Glutamatergic neuron (in vitro differentiated cells): ENCODE measurements at places on chromosomes 5 and 9.

GRCh38 chr9:123470121-123470782 is 114.3 kb downstream of the CRB2 start:
- DNase-seq: no peak

DNA sequence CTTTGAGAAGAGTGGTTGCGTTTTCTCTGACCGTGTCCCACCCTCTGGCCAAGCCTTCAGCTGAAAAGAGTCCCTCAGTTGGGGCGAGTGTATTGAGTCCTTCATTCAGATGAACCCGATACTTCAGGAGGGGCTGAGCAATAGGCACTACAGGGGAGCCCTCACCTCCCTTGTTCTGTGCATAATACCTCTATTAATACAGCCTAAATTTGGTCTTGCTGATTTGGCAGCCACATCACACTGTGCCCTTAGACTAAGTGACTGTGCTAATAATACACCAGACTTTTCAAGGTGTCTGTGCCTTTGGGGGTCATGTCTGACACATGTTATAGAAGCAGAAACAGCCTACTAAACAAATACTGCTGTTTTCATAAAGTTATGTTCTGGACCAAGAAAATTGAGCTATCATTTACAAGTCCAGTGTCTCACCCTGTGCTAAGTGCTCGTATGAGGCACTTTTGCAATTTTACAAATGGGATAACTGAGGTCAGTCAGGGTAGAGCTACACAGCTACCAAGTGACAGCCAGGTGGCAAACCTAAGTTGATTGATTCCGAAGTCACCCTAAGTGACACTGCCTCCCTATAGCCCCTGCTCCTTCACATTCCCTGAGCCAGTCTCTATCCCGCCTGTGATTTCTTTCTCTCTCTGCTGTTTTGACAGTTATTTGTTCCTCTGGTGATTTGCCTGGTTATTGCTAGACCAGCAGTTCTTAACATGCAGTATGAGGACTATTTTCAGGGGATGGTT is 56.0 kb downstream of the RAD23B start:
- no peak for DNase-seq

GRCh38 chr9:120387257-120388002 is 192.5 kb downstream of the CDK5RAP2 start:
- DNase-seq: no peak

- no peak for DNase-seq
Measured at GRCh38 chr5:98977723-98978122, 48.9 kb upstream of the CHD1 start.

GRCh38 chr5:127254729-127255284 is 35.8 kb upstream of the MEGF10 start:
- DNase-seq: no peak

GRCh38 chr9:107749787-107750444 is 260.3 kb upstream of the KLF4 start:
- no peak for DNase-seq

- DNase-seq: no peak
Measured at GRCh38 chr9:128540634-128541360, 11.6 kb upstream of the SPTAN1 start.

GRCh38 chr5:1513326-1514026 is 10.3 kb downstream of the LPCAT1 start:
- peak; percentile 12 for DNase-seq

- DNase-seq: no peak
Measured at GRCh38 chr5:76332611-76333205, 70.4 kb upstream of the IQGAP2 start.
